NCI-H1436 (cell line): ENCODE measurements at places on chromosomes 16 and 17.

DNA sequence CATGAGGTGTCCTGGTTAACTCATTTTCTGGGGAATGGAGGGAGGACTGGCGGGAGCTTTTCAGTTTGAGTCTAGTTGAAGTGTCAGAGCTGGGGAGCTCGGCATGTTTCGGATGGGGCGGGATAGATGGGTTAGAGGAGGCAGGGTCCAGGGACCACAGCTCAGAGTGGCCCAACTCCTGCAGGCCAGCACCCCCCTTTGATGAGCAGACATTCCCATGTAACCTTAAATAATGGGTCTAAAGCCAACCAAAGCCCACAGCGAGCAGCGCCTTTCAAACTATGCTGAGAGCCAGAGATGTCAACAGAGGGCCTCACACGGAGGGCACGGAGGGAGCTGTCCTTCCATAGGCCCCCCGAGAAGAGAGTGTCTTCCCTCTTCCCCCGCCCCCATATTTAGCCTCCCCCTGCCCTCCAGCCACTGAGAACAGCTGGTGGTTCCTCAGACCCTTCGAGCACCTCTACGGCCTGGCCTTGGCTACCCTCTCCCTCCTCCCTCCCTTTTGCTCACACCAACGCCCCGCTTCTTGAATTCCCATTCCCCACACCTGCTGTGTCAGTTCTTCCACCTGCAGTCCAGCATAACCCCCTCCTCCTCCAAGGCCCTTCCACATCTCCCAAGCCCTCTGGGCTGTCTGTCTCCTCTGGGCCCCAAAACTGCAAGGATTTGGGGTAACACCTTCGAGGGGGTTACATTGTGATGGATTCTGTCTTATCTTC, 21.8 kb downstream of the RAB11FIP4 start:
- no peak for DNase-seq

DNA sequence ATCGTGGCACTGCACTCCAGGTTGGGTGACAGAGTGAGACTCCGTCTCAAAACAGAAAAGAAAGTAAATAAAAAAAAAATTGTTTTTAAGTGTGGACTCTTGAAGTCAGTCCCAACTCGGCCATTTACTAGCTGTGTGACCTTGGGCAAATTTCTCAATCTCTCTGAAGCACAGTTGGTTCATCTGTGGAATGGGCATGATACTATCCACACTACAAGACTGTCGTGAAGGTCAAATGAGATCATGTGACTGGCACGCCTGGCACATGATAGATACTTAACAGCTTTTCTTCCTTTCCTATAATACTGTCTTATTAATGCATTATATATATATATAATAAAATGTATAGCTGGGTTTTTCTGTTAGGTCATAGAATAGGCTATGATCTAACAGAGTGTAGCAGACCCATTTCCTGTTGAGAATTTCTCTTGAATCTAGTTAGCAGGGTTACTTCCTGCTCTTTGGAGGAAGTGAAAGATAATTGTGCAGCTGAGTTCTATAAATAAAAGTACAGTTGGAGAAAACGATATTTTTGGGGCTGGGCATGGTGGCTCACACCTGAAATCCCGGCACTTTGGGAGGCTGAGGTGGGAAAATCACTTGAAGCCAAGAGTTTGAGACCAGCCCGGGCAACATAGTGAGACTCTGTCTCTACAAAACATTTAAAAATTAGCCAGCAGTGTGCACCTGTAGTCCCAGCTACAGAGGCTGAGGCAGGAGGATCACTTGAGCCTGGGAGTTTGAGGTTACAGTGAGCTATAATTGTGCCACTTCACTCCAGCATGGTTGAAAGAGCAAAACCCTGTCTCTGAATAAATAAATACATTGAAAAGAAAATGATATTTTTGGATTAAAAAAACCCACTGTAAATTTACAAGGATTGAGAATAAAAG, 7.3 kb downstream of the MILR1 start:
- no peak for DNase-seq

GRCh38 chr17:81010935-81011334, 19.3 kb downstream of the CHMP6 start:
- no peak for DNase-seq

- no peak for DNase-seq
Measured at GRCh38 chr17:6546069-6546718, 10.2 kb downstream of the PITPNM3 start.

DNA sequence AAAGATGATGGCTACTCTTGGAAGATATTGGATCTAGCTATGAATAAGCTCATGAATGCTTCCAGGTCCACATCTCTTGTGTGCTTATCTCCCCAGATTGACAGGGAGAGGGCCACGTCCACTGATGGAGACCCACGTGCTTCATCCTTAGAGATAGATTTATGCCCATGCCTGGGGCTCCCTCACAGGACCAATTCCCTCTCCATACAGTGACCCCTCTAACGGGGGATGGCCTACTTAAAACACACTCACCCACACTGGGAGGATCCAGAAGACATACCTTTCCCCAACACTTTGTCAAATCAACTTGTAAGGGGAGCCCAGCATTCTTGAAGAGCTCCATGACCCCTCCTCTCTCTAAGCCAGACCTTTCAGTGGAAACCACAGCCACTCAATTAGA, 169.7 kb upstream of the CDH5 start:
- DNase-seq = no peak

- DNase-seq = no peak
Measured at GRCh38 chr17:6523330-6523729, 33.0 kb downstream of the PITPNM3 start.

GRCh38 chr16:85844169-85844481, 44.6 kb downstream of the COX4I1 start:
- no peak for DNase-seq

DNA sequence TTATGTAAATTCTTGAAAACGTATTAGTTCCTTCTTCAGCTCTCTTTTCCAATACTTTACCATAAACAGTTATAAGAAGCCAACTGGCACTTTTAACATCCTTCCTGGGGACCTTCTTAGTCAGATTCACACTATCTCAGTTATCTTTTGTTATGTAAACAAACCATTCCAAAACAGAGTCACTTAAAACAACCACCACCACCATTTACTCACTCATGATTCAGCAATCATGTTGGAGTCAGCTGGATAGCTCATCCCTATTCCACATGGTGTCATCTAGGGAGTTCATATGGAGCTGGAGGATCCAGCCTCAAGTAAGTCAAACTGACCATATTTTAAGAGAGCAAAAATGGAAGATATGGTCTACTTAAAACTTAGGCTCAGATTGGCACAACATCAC, 240.3 kb upstream of the IRX3 start:
- DNase-seq = no peak

DNA sequence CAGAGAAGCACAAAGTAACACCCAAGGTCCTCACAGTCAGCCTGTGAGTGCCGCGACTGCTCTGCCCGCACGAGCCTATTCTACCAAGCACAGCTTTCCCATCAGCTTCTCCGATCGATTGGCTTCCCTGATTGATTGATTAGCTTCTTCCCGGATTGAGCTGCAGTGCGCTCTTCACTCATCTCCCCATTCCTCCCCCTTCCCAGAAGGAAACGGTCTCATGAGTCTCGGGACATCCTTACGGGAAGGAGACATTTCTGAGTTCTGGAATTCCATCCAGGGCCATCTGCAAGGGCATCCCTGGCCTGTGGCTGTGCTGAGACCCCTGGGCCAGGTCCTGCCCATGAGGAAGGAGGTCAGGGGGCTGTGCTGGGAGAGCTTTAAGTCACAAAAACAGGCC, 18.0 kb downstream of the PIEZO1 start:
- DNase-seq = no peak

DNA sequence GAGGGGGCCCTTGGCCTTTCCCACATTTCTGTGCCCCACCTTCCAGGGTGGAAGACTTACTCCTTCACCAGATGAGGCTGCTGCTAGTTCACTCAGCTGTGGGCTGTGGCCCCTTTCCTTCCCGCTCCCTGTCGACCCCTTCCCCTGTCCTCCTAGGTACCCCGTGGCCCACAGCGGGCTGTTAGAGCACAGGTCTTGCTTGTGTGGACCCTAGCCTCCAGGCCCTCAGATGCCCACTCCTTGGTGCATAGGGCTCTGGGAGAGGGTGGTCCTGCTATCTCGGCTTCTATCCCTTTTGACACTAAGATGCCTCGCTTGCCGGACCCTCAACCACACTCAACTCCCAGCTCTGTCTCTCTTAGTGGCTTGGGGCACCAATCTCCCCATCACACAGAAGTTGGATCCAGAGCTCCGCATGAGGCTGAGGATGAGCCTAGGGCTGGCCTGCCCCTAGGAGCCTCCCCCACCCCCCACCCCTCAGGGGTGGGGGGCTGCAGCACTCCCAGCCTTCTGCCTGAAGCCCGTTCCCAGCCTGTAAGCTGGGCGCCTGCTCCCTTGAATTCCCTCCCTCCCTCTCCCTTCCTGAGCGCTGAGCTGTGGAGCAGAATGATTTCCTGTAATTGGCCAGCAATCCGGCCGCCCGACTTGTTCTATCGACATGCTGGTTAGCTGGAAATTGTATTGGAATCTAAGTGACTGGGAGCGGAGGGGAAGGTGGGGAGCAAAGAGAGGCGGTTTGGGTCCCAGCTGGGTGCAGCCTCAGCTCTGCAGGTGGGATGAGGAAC, 30.9 kb downstream of the DCAKD start:
- no peak for DNase-seq

DNA sequence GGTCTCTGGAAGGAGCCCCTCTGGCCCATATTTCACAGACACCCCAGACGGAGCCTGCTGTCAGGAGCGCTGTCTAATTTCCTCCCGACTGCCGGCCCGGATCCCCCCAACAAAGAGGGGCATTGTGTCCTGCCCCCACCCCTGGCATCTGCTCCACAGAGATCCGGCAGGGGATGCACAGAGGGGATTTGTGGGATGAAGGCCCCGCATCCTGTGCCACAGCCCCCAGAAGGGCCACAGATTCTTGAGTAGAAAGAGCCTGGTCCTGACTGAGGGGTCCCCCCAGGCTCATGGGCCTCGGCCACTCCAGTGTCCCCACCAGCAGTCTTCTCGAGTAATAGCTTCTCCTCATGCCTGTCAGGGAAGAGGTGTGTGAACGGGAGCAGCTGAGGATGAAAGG, 29.5 kb downstream of the MEOX1 start:
- no peak for DNase-seq

DNA sequence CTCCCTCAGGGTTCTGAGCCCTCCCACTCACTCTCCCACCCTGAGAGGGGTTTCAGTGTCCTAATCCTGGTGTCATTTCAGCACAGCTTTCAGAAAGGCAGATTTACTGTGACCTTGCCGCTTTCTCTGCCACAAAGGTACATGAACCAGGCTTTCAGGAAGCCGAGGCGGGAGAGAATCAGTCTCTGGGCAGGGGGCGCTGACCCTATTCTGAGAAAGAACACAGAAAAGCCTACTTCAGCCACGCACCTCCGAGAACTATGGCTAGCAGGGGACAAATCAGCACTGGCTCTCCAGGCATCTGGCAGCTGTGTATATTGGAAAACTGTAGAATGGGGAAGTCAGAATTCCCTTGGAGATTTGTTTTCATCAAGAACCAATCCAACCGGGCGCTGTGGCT, 57.7 kb upstream of the BCAR1 start:
- no peak for DNase-seq

GRCh38 chr17:76943781-76944213, 75.6 kb downstream of the MGAT5B start:
- peak; percentile 85 for DNase-seq

- DNase-seq = no peak
Measured at GRCh38 chr17:35865412-35866340, 3.0 kb downstream of the HEATR9 start.

- DNase-seq = peak; percentile 42
Measured at GRCh38 chr17:76408037-76408849, 23.8 kb downstream of the SPHK1 start.

DNA sequence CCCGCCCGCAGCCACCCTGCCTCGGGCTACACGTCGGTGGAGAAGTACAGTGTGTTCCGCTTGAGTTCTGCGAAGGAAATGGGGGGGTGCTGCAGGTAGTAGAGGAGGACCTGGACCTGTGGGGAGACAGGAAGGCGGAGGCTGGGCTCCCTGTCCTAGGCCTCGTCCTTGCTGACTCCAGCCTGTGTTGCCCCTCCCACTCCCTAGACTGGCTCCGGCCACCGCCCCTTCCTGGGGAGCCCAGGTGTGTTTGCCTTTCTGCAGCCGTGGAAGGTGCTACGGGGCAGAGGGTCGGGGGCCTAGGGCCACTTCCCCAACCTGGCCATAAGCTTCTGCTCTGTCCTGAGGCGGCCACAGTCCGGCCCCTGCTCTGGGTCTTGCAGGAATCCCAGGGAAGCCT, 9.1 kb downstream of the TIMM22 start:
- no peak for DNase-seq

DNA sequence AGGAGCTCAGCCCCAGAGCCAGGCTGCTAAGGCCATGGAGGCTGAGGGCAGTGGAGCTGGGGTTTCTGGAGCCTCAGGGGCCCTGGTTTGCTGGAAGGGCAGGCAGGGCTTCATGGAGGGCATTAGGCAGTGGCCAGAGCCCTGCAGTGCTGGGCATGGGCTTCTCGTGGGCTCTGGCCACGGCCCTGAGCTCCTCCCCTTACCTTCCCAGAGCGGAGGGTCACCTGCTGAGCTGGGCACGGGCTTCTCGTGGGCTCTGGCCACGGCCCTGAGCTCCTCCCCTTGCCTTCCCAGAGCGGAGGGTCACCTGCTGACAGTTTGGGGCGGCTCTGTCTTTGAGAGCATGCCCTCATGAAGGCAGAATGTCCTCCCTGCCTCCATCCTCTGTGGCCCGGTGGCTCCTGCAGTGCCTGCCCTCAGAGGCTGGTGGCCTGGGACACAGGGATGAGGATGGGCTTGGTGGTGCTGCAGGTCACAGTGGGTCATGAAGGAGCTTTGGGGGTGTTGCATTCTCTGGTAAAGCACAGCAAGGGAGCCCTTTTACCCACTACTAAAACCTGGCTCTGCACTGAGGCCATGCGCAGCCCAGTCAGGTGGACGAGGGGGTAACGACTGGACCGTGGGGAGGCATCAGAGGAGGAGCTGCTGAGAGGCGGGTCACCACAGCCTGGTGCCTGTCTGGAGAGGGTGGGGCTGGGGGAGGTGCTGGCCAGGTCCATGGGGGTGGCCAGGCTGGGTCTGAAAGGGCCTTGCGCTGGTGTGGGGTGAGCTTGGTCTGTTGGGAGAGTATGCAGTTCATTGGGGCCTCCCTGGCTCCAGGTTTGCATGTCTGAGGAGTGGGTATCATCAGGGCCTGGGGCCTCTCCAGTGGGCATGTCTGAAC, 2.9 kb upstream of the RNPS1 start:
- DNase-seq = no peak

- peak; percentile 91 for DNase-seq
Measured at GRCh38 chr17:7043497-7044198, at the start of gene SLC16A11. SLC16A11 (minus strand) TSS chr17:7044092; CDS start chr17:7043513, 579 bp downstream.

GRCh38 chr16:20916942-20917341, 16.4 kb downstream of the LYRM1 start:
- DNase-seq = no peak

DNA sequence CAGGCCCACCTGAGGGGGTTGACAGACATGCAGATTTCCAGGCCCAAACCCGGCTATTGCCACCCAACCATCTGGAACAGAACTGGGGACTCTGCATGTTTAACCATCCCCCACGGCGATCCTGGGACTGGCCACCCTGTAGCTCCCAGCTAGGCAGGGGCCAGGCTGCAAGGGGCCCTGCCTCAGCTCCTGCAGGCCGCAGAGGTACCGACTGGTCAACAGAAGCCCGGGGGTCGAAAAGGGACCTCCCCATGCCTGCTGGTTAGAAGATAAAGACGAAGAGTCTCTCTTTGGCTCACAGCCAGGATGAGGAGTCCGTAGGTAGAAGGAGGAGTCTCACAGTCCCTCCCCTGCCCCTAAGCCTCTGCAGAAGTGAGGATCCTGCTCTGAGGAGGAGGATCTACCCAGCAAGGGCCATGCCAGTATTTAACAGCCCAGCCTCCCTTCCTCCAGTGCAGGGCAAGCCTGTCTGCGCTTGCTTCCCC, 223.4 kb upstream of the TNRC6C start:
- DNase-seq = peak; percentile 62

- peak; percentile 62 for DNase-seq
Measured at GRCh38 chr16:53098526-53099317, 43.9 kb downstream of the CHD9 start.
